Fibroblast of skin of right quadriceps (primary cell): ENCODE measurements at places on chromosomes 5 and 9.

DNA sequence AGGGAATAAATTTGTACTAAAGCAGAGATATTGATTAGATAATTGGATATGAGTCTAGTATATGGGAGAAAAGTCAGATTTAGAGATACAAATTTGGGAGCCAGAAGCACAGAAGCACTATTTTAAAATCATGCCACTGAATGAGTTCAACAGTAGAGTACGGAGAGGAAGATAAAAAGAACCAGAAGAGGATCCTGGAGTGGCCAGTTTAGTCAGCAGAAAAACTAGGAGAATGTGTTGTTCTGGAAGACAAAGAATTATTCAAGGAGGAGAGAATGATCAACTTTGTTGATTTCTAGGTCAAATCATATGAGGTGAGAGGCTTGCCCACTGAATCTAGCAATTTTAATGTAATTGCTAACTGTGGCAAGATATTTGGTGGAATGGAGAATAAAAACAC is 67.0 kb downstream of the NIPBL start:
- DNase-seq: no peak

DNA sequence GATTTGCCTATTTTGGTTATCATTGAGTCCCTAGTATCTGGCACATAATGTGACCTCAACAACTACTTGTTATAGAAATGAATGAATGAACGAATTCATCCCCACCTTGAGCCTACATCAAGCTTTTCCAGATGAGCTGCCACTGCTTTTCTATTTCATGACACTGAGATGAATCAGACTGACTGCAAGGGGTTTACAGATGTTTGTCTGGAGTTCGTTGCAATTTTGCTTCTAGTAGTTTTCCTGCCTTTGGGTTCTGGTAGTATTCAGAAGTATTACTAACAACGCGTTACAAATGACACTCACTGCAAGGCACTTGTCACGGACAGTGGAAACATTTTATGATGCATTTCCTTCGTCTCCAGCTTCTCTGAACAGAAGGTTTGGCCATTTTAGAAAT is 222.3 kb downstream of the CD180 start:
- peak; percentile 8 for DNase-seq

- peak; percentile 90 for DNase-seq
Observed at GRCh38 chr5:125550274-125550673, 803.8 kb upstream of the ZNF608 start.

- no peak for DNase-seq
Observed at GRCh38 chr9:134570151-134570621, 71.4 kb upstream of the COL5A1 start.

DNA sequence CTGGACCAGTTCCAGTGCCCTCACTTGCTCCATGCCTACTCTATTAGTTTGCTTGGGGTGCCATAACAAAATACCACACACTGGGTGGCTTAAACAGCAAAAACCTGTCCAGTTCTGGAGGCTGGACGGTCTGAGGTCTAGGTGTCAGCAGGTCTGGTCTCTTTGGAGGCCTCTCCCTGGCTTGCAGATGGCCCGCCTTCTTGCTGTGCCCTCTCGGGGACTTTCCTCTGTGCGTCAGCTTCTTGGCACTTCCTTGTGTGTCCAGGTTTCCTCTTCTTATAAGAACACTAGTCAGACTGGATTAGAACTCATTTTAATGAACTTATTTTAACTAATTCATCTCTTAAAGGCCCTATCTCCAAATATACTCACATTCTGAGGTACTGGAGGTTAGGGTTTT is 97.2 kb downstream of the CARTPT start:
- DNase-seq: no peak

- peak; percentile 36 for DNase-seq
Observed at GRCh38 chr5:91178461-91178860, 204.7 kb downstream of the ARRDC3 start.

DNA sequence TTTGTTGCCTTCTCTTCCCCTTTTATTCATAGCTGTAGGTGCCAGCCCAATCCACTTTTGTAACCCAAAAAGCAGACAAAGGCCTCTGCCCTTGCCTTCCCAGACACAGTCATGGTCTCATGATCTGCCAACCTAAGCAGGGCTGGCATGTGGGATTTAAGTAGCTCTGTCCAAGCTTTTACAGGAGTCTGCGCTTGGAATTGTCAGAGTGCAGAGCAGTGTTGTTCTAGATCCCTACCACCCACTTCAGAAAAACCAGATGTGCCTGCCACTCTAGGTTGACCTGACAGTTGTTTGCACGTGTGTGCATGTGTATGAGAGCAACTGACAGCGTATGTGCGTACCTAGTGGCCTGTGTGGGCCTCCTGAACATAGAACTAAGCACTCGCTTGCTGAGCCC is 87.8 kb upstream of the SPRY4 start:
- DNase-seq: no peak

GRCh38 chr9:129962451-129962864 is 80.5 kb downstream of the FNBP1 start:
- DNase-seq: no peak

- no peak for DNase-seq
Observed at GRCh38 chr9:89953824-89954615, 349.2 kb downstream of the GADD45G start.

DNA sequence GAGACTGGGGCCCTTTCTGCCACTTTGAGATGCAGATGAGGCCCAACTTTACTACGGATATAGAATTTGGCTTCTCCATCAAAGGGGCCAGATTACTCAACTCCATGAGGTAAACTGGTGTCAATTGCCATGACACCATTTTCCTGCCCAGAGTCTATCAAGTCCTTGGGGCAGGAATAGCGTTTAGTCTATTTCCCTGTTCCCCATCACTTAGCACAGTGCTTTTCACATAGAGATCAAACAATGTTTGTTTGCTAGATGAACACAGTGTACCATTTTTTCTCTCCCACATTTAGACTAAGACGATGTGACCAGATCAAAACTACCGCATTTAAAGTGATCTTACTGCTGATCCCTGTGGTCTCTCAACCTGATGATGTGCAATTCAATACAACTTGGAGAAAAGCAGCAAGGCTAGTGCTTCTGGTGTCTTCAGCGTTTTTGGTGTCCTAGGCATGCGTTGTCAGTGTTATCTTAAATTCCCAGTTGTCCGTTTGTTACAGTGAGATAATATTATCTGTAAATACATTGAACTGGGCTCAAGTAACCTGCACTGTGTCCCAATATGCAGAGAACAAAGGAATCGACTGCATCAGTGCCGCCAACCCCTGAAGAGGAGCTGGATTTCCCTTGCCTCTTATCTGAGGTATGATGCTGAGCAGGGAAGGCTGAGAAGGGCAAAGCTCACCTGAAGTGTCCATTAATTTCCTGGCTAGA is 446.2 kb downstream of the PLK2 start:
- no peak for DNase-seq

DNA sequence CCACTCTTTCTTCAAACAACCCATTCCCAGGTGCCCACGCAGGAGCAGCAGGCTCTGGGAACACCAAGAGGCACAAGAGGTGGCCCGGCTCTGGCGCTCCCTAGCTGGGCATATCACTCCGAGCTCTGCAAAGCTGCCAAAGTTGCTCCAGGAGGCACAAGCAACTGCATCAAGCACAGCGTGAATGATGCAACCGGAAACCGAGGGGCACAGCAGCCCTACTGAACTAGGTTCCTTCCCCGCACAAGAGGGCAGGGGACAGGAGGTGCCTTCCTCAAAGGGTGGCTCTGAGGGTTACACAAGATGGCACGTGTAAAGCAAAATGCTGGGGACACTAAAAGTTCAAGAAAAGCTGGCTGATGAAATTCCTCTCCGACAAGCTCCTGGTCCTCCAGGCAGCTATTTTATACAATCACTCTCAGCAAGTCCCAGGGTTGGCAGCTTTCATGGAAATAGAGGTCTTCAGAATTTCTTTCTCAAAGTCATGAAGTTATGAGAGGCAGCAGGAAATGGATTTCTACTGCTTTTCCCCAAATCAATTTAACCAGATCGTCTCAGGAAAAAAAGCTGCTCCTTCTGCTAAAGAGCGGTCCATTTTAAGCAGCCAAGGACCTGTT is 22.9 kb downstream of the PSMB7 start:
- no peak for DNase-seq

DNA sequence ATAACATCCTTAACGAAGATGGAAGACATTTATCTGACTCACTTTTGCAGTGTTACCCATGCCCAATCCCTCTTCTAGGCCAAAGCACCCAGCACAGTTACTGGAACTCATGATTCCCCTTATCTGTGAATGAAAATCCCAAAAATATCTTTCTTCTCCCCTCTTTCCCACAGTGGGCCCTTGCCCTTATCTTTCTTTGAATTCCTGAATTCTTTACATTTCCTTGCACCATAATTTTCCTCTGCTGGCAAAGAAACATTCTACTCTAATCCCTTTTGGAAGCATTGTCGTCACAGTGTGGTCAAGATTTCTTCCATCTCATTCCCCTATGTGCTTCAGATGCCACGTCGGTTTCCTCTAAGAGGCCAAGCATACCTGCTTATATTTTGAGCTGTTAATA is 135.9 kb upstream of the LIFR start:
- peak; percentile 37 for DNase-seq

GRCh38 chr9:109176386-109176785 is 9.3 kb upstream of the FRRS1L start:
- no peak for DNase-seq

GRCh38 chr5:30596495-30597064 is 596.9 kb upstream of the CDH6 start:
- no peak for DNase-seq

DNA sequence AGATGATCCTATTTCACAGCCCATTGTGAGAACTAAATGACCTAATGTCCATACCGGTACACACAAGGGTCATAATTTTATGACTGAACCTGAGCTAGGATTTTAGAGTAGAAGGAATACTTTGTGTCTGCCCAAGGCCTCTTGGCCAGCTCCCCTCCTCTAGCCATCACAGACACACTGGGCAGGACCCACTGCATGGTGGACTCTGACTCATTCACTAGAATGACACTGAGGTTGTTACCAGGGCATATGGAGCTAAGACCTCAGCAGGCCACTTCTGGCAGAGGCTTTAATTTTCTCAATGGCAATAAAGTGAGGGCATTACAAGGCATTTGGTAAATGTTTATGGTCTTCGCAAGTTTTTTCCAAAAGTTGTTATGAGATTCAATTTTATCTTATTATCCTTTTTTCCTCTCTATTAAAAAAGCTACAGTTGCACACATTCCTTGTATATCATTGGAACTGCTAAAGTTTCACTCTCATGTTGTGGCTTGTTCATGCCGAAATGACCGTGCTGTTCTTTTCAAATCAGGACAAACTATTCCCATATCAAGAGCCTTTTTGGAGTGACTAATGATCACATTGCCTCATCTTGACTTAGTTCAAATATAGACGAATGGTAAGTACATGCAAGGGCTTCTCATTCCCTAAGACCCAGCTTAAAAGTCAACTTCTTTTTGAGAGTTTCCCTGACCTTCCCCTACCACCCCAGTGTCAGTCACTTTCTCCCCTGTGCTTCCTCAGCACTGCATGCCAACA is 595.7 kb downstream of the ACTL7B start:
- DNase-seq: no peak

GRCh38 chr5:141857226-141857625 is 21.0 kb downstream of the PCDH1 start:
- DNase-seq: no peak

DNA sequence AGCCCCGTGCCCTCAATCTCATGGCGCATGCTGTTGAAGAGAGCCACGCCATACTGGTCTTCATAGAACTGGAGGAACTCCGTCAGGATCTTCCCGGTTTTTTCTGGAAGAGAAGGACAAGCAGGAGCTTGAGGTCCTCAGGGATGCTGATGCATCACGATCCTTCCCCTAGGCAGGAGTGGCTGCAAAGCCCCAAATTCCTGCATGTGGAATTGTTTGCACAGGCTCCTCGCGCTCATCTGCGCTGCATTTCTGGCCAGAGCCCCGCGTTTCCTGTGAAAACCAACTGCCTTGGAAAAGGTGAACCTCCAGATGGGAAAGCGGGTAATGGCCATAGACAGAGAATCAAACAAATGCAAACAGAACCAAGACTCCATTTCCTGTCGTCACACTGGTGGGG is 80.4 kb downstream of the LRSAM1 start:
- DNase-seq: peak; percentile 47

- DNase-seq: no peak
Observed at GRCh38 chr5:67375606-67376005, 179.0 kb upstream of the CD180 start.

DNA sequence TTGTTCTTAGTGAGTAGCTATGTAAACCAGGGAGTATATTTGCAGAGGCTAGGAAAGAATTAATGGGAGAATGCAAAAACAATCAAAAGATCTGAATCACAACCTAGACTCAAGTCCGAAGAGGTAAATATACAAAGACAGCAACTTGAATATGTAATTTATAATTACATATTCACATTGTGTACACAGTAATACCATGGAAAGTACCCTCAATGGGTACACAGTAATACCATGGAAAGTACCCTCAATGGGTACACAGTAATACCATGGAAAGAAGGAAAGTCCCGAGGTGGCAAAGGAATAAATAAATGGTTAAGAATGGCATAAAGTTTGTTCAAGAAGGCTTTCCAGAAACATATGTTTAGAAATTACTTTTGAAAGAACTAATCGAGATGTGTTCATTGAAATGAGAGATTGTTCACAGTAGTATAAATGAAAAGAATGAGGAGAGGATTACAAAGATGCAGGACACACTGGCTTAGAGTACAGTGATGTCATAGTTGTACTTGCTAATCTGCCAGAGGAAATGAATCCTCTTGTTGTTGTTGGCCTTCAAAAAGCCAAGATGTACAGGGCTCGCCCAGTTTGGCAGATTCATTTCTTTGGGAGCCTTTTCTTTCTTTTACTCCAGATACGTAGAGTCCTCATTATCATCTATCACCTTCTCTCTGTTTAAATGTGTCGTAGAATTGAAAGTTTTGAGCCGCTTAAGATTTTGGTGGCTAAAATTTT is 116.0 kb downstream of the UNC13B start:
- DNase-seq: peak; percentile 54

- DNase-seq: no peak
Observed at GRCh38 chr9:87740209-87740608, 14.3 kb downstream of the CTSL start.

- peak; percentile 16 for DNase-seq
Observed at GRCh38 chr5:64767959-64768357, 533 bp downstream of the SREK1IP1 start.

- no peak for DNase-seq
Observed at GRCh38 chr5:103834216-103834615, 271.6 kb upstream of the NUDT12 start.

DNA sequence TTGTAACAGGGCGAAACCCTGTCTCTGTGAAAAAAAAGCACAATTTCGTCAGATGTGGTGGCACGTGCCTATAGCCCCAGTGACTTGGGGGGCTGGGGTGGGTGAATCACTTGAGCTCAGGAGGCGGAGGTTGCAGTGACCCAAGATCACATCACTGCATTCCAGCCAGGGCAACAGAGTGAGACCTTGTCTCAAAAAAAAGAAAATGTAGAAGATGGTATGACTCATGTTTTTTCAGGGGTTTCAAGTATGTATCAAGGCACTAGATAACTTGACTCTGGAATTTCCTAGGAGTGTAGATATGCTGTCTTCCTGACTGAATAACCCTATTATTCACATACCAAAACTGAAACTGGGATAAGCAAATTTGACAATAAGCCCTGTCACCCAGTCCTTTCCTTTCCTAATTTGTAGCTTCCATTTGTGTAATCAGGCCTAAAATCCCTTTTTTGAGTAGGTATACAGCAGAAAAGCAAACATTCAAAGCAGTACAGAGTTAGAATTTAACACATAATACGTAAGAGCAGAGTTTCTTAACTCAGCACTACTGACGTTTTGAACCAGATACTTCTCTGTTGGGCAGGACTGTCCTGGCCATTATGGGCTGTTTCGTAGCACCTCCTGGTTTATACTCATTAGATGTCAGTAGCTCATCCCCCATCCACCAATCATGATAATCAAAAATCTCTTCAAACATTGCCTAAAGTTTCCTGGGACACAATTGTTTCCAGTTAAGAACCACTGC is 17.3 kb upstream of the ANKRD18B start:
- DNase-seq: peak; percentile 97
